A375 (cell line): ENCODE measurements at places on chromosomes 6 and 20. TPM values are rescaled to one million over a fixed set of nuclear protein-coding genes. Genes with fewer than 3 reads are reported as not detected.

Gene OR12D3
- total RNA-seq = 0.08 TPM in 1 of 2 replicates, not detected in the other

Gene TMEM151B
- 0.03 TPM in 1 of 2 replicates, not detected in the other for total RNA-seq

Gene CLVS2
- 0.13 and 0.60 TPM in 2 replicates for total RNA-seq

Gene NFATC2
- total RNA-seq = 29.5 and 31.8 TPM in 2 replicates

Gene DDO
- total RNA-seq = 2.4 and 2.9 TPM in 2 replicates

Gene MCHR2
- not detected in 2 replicates for total RNA-seq

Gene STMND1
- not detected in 2 replicates for total RNA-seq

Gene LY6G6C
- not detected in 2 replicates for total RNA-seq

Gene RTF2
- total RNA-seq = 86.5 and 99.4 TPM in 2 replicates

Gene PHF10
- 22.1 and 23.2 TPM in 2 replicates for total RNA-seq

Gene TRIM31
- not detected in 2 replicates for total RNA-seq

Gene TSPYL1
- 25.2 and 29.4 TPM in 2 replicates for total RNA-seq

Gene ARFRP1
- 46.7 and 50.6 TPM in 2 replicates for total RNA-seq

Gene WFDC13
- not detected in 2 replicates for total RNA-seq

Gene SALL4
- total RNA-seq = 1.4 and 1.8 TPM in 2 replicates

Gene REM1
- total RNA-seq = 0.23 and 1.5 TPM in 2 replicates

Gene SASH1
- 21.7 and 29.0 TPM in 2 replicates for total RNA-seq

Gene MBOAT1
- total RNA-seq = 3.8 and 4.0 TPM in 2 replicates

Gene TREML4
- total RNA-seq = not detected in 2 replicates

Gene ZFP57
- not detected in 2 replicates for total RNA-seq

Gene CLDN20
- total RNA-seq = 0.11 TPM in 1 of 2 replicates, not detected in the other

Gene ENPP1
- 1.4 and 1.8 TPM in 2 replicates for total RNA-seq

Gene KCNQ5
- 3.1 and 5.9 TPM in 2 replicates for total RNA-seq

Gene TSBP1
- 0.08 TPM in 1 of 2 replicates, not detected in the other for total RNA-seq

Gene EYA2
- total RNA-seq = not detected in 2 replicates

Gene SMIM8
- 2.7 and 2.8 TPM in 2 replicates for total RNA-seq

Gene UBD
- total RNA-seq = 0.40 and 1.4 TPM in 2 replicates

Gene CST7
- not detected in 2 replicates for total RNA-seq

Gene FNDC1
- total RNA-seq = not detected in 2 replicates

Gene FERMT1
- 20.9 and 24.0 TPM in 2 replicates for total RNA-seq
